Left ventricle myocardium superior (tissue), 1 donor: ENCODE measurements at places on chromosomes 4 and X.

GRCh38 chrX:147069926-147070325 lies 255.4 kb upstream of the CXorf51A start:
- DNase-seq, result no peak

DNA sequence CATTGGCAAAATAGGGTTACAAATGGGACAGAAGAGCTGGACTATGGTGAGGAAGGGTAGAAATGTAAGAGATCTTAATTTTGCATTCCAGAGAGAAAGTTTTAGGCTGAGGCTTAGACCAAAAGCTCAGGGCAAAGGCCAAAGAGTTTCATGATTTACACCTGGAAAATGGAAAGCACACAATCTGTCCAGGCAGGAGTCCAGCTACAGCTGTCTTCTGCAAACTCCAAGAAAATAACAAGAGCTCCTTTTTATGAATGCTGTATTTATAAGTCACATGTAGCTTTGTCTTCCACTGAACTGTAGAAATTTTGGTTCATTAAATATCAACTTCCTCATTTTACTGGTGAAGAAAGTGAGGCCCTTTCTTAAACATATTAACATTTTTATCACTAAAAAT lies 288.0 kb upstream of the ATOH1 start:
- DNase-seq, result no peak

GRCh38 chr4:44679060-44679459 lies 840 bp downstream of the GUF1 start:
- no peak for DNase-seq

DNA sequence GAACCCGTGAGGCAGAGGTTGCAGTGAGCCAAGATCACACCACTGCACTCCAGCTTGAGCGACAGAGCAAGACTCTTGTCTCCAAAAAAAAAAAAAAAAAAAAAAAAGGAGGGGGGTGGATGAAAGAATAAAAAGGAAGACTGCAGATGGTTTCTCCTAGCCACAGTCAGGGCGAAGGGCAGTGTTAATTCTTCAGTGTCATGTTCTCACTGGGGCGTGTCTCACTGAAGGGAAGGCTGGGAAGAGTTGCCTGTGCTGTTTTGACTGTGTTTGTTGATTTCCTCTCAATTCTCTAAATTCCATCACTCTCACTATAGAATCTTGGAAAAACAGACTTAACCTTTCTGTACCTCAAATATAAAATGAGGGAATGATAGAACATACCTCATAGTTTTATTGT lies 71.6 kb upstream of the DHX15 start:
- DNase-seq, result no peak

DNA sequence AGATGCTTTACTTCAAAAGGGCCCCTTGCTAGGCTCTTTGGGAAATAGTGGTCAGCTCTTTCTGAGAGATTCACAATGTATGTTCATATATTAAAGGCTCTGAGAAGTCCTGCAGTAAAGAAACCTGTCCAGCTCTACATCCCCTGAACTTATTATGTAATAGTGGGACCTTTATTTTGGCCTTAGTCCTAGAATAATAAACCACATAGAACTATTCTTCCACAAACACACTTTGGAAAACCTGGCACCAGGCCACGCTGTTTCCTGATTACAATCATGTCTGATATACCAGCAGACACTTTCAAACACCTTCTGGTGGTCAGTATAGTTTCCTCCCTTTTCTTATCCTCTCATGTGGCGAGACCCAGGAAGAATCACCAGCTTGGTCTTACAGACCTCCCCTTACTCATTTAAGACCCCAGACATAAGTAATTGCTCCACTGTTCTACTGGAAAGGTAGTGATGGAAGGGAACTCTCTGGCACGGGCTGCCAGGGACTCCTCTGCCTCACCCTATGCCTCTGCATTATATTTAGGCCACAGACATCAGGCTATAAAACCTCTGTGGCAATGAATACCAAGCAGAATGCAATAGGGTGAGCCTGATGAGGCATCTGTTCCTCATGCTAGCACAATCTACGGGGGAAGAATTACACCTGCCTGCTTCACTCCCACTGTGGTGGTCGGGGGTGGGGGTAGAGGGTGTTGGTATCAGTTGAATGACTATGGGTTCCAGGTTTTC lies 5.7 kb upstream of the PPEF1 start:
- peak; percentile 41 for DNase-seq

DNA sequence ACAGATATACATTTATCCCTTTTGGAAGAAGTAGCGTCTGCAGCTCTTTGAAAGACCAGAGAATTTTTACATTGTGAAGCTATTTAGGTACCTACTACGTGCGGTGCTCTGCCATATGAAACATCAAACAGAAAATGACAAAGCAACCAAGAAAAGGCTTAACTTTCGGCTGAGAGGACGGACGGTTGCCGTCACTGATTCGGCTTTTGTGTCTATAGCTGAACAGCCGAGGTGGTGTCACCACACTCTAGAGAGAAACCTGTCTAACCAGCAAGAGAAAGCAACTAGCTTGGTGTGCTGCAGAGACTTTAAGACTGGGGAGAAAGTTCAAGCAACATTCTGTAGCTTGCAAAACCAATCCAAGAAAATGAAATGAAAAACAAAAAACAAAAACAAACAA lies 145.5 kb downstream of the SHOX start:
- DNase-seq, result no peak

GRCh38 chr4:3792813-3793212 lies 26.6 kb downstream of the ADRA2C start:
- no peak for DNase-seq

DNA sequence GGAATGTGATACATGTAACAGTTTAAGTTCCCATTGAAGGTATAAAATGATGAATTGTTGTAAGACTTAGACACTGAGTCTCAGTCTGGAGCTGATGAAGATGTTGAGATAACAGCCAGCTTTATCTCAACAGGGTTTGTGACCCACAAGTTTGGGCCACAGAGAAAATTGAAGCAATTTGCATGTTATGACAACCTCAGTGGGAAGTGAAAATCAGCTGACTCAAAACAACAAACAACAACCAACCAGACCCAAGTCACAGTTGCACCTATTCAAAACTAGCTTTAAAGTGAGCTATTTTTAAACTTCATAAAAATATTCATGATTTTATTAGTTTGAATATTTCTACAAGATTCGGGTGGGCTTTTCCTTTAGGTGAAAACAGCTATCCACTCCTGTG lies 8.0 kb downstream of the SFRP2 start:
- no peak for DNase-seq

DNA sequence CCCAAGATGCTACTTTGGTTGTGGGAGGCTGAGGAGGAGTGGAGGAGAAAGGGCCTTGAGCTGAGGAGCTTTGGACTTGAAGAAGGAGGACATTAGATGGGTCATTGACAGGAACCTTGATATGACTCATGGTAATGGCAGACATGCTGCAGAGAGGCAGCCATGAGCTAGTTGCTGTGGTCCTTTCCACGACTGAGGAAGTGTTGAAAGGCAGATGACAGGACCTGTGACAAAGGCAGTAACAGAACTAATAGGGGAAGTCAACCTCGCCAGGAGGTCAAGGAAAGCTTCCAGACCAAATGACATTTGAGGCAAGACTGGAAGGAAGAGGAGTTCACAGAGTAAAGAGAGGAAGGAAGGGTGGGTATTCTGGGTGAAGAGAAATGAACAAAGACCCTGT lies 7.6 kb upstream of the XPNPEP2 start:
- DNase-seq, result no peak

DNA sequence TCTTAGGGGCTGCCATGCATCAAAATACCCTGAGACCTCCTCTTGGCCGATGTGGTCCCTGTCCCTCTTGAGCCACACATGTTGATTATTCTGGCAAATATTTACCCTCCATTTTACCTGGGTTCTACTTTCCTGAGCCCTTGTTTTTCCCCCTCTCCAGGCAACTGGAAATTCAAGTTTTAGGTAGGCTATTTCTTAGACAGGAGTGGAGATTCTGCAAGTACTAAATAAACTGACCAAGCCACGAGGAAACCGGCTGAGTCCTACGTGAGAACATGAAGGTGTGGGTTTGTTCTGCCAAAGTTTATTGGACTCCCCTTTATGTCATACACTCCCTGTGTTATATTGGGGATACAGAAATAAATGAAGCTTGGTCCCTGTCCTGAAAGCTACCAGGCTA lies 88.1 kb downstream of the RTL5 start:
- no peak for DNase-seq

DNA sequence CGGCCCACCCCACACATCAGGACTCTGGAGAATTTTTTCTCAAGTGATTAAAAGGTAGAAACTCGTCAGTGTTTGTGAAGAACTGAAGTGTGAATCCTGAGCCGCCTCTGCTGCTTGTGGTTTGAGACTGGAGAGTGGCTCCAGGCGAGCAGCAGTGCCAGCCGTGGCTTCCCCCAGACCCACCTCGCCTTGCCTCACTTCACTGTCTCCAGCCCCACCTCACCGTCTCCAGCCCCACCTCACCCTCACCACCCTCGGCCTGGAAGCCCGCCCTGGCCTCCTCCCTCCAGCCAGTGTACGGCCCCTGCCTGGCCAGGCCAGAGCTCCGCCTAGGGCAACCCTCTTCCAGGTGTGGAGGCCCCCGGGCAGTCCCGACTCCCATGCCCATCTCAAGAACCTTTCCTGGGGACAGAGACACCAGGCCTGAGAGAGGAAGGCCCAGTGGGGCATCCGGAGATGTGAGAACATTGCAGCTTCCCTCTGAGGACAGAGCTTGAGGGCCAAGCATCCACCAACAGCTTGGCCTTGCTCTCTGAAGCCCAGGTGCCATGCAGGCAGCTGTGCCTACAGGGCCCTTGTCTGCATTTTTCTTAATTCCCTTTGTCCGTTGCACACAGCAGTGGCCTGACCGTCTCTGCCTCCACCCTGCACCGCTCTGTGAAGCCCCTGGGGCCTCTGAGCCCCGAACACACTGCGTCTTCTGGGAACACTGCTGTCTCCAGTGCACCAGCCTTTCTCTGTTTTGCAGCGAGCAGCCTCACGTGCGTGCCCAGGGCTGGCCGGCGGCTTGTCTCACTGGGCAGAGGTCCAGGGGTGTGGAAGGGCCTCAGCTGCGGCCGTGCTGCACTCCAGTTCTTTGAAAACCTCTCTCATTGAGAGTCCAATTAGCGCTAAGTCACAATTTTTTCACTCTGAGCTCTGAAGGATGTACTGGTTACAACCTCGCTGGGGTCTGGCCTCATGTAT lies 13.8 kb downstream of the SH3BP2 start:
- DNase-seq, result peak; percentile 86

GRCh38 chr4:61068745-61069144 lies 131.4 kb upstream of the ADGRL3 start:
- DNase-seq, result no peak
